Left lung (tissue), 14 donors: ENCODE measurements at places on chromosomes 2 and 18.

GRCh38 chr2:71646028-71646427 is 192.7 kb downstream of the DYSF start:
- no peak for DNase-seq

DNA sequence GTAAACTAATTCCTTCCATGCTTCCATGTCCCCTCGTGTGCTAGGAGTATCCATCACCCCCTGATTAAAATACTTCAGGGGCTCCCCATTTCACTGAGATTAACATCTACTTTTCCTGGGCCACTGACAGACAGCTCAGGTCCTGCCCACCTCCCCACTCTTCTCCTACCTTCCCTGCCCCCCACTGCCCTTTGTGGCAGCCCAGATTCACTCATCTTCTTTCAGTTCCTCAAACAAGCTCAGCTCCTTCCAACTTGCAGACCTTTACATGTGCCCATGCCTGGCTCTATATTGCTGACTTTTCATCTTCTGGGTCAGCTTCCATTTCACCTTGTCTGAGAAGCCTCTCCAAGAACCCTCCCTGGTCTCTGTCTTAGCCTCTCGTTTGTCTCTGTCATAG is 12.0 kb downstream of the RUFY4 start:
- DNase-seq: no peak

GRCh38 chr2:241108271-241109209 is 6.5 kb upstream of the MTERF4 start:
- DNase-seq: no peak

DNA sequence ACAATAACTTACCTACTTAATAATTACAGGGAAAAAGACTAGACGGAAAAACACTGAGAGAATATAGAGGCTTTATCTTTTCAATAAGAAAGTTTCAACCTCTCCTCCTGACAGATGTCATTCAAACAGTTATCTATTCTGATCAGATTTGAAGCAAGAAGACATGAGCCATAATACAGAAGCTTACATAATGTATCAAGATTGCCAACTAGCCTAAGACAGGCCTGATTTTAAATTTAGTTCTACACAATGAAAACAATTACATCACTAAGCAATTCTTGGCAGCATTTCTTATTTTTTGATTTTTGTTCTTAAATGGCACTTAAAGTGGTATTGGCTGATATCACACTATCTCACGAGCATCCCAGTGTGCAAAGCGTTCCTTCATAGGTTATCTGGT is 41.6 kb downstream of the GPR155 start:
- no peak for DNase-seq

GRCh38 chr2:2127467-2127866 is 203.6 kb downstream of the MYT1L start:
- DNase-seq: no peak

- no peak for DNase-seq
Measured at GRCh38 chr2:237961637-237962036, 5.2 kb upstream of the UBE2F start.

GRCh38 chr2:216583147-216583546 is 50.1 kb upstream of the IGFBP2 start:
- DNase-seq: no peak

GRCh38 chr2:120622159-120622869 is 113.4 kb upstream of the GLI2 start:
- no peak for DNase-seq

DNA sequence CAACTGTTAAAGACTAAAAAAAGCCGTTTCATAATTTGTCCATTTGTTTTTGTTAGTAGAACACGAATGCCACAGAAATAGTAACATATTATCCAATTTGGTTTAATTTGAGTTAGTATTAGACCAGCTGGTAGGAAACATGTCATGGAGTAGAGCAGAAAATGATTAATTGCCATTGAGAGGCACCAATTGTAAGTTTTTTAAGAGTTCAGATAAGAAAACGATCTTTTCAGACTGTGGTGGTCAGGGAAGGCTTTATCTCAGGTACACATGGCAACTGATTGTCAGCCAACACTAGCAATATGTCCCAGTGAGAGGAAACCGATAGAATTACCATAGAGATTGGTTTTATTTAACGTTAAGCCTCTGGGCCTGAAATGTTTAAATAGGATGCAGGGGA is 438.2 kb upstream of the MAP2 start:
- DNase-seq: no peak

GRCh38 chr2:64230540-64230939 is 86.3 kb upstream of the PELI1 start:
- DNase-seq: no peak

- DNase-seq: no peak
Measured at GRCh38 chr2:157420771-157421323, 23.0 kb downstream of the CYTIP start.

DNA sequence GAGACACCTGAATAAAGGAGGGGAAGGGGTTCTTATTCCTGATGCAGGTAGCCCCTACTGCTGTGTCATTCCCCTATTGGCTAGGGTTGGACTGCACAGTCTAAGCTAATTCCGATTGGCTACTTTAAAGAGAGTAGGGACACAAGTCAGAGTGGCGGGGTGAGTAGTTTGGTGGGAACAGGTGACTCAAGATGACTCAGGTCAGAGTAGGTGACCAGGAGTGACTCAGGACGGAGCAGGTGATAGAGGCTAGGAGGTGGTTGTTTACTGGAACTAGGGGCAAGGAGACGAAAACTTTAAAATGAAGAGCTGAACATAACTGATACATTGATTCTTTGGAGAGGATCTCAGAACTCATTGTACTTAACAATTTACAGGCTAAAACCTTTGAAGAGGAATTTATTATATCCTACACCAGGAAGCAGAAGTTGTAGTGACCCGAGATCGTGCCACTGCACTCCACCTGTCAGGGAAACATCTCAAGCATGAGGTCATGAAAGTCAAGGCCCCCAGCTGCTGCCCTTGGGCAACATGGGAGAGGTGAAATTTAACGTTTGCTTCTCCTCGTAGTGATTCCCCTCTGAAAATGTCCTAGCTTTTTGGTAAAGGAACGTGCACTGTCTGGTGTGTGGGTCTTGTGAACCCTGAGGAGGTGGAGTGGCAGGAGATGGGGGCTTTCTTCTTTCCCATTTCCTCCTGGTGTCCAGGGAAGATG is 4.5 kb upstream of the CYP27A1 start:
- no peak for DNase-seq

- DNase-seq: no peak
Measured at GRCh38 chr2:26493566-26493965, 15.6 kb upstream of the OTOF start.

GRCh38 chr2:97267411-97268074 is 154.6 kb downstream of the ANKRD36 start:
- DNase-seq: peak; percentile 30

GRCh38 chr18:58136879-58137278 is 92.9 kb downstream of the NEDD4L start:
- DNase-seq: no peak

DNA sequence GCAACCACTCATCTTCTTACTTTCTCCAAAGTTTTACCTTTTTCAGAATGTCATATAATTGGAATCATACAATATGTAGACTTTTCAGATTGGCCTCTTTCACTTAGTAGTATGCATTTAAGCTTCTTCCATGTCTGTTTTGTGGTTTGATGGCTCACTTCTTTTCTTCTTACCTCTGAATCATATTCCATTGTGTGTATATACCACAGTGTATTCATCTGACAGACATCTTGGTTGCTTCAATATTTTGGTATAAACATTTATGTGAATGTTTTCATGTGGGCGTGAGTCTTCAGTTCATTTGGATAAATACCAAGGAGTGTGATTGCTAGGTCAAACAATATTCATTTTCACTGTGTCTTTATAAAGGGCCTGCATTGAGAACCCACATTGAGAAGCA is 136.1 kb upstream of the NOSTRIN start:
- DNase-seq: no peak

DNA sequence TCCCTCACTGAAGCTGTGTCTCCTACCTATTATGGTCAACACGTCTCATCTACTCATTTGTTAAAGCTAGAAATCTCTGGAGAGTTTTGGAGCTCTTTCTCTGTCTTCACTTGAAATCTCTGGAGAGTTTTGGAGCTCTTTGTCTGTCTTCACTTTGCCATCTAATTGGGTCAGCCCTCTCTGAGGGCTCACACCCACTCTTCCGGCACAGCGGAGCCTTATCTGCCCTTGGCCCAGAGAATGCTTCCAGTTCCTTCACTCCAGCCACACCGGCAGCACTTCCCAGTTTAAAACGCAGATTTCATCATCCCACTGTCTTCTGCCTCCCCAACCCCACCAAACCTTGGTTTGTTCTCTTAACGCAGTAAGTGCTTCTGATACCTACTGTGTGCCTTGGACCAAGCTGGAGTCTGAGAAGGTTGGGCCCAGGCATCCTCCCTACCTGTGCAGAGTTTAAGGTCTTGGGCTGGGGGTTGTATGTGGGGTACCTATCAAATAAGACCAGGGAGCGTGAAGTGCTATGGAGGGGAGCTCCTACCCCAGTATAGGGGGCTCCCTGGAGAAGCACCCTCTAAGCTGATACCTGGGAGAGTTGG is 5.0 kb downstream of the HPCAL1 start:
- DNase-seq: no peak

GRCh38 chr2:115574667-115575066 is 1132.2 kb downstream of the DPP10 start:
- DNase-seq: no peak

- no peak for DNase-seq
Measured at GRCh38 chr2:24231461-24231881, 56.6 kb downstream of the FAM228A start.

DNA sequence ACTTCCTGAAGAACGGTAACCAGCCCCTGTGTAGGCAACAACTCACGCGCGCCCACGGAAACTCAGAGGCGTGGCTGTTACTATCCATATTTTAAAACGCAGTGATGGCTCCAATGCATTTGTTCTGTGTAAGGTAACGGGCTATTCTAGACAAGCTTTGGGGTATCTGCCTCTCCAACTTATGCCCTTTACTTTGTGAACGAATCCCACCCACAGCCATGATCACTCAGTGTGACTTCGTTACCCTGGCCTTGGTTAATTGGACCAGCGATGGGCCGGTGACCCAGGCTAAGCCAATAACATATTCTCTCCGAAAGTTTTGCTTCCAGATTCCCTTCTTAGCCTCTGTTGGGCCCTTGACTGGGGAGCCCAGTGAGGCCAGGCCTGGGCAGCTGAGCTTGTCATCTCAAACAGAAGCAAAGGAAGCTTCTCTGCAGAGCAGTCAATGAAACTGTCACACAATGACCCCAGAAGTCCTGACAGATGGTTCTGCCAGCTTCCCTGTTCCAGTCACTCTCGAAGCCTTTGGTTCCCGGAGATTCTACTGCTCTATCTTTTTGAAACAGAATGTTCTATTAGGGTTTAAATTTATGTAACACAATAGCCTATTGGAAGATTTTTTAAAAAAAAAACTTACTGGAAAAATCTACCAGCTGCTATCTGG is 30.7 kb upstream of the ROCK2 start:
- DNase-seq: no peak

GRCh38 chr2:24021122-24021998 is 11.5 kb downstream of the MFSD2B start:
- no peak for DNase-seq

DNA sequence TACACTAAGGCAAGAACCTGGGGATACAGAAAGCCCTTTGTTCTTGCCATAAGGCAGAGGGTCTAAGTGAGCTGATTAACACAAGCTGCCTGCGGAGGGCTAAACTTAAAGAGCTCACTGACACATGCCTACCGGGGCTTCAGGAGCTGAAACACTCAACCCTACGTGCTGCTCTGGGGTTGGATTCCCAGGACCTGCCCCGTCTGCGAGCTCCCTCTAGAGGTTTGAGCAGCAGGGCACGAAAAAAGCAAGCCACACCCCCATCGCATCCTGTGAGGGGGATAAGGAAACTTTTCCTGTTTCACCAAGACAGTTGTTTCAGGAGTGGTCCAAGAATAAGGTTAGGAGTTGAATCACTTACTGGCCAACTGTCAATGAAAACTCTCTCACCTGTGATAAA is 562.1 kb downstream of the TMX3 start:
- DNase-seq: peak; percentile 21

DNA sequence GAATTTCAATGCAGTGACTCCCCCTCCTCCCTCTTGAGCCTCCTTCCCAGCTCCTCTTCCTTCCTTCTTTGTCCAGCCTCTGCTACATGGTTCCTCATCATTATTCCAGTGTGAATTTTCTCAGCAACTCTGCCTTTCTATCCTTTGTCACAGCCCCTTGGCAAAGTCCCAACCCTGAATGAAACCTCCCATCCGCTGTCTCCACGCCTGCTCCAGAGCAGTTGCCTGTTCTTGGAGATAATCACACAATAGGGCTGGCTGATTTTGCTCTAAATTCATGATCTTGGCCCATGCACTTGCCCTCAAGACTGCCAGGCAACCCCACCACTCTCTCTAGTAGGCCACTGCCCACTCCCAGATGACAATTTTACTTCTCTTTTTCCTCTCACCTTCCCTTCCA is 61.4 kb downstream of the BCL2L11 start:
- no peak for DNase-seq

DNA sequence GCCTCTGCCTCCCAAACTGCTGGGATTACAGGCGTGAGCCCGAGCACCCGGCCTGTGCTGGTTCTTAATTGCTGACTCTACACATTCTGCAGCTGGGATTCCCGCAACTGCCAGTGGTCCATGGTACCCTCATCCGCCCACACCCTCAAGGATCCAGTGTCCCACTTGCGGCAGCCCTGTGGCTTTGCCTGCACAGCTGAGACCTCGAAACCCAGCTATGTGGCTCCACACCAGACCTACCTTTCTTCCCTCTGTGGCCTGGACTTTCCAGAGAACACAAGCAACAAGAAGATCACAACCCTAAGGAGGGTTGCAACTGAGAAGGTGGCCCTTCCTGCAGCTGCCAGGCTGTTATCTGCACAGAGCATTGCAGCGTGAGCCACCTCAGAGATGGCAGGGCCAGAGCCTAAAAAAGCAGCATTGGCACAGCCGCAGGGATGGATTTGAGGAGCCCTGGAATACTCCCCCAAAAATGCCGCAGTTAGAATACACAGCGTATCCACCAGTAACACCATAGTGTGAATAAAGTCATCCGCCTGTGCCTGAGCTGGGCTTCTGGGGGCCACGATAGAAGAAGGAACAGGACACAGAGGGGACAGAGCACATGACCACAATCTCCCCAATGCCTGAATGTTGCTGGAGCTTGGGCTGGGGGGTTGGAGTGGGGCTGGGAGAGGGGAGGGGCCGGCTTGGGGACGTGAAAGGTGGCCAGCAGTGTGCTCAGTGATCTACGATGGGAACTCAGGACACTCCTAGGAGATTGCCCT is 1.9 kb downstream of the GPR55 start:
- DNase-seq: no peak

- no peak for DNase-seq
Measured at GRCh38 chr2:97354576-97354975, 235.1 kb downstream of the ANKRD36B start.

DNA sequence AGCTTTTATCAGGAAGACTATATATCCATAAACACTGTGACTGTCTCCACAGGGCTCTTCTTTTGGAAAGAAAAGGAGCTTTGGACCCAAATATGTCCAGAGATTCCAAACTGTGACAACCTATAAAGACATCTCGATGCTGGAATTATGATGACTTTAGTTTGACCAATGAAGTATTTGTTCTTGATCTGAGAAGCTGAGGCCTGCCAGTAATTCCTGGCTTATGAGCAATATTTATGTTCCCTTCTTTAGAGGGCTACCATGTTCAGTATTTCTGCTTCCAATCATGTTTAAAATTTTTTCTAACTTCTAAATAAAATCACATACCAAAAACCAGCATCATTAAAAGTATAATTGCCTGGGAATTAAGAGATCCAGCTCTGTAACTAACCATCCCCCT is 41.1 kb downstream of the FEZ2 start:
- DNase-seq: no peak

GRCh38 chr2:7288484-7288883 is 371.3 kb downstream of the RNF144A start:
- no peak for DNase-seq

GRCh38 chr2:67085146-67085545 is 312.0 kb upstream of the ETAA1 start:
- DNase-seq: no peak
